ENCODE measurements at places on chromosomes 2 and 18.

DNA sequence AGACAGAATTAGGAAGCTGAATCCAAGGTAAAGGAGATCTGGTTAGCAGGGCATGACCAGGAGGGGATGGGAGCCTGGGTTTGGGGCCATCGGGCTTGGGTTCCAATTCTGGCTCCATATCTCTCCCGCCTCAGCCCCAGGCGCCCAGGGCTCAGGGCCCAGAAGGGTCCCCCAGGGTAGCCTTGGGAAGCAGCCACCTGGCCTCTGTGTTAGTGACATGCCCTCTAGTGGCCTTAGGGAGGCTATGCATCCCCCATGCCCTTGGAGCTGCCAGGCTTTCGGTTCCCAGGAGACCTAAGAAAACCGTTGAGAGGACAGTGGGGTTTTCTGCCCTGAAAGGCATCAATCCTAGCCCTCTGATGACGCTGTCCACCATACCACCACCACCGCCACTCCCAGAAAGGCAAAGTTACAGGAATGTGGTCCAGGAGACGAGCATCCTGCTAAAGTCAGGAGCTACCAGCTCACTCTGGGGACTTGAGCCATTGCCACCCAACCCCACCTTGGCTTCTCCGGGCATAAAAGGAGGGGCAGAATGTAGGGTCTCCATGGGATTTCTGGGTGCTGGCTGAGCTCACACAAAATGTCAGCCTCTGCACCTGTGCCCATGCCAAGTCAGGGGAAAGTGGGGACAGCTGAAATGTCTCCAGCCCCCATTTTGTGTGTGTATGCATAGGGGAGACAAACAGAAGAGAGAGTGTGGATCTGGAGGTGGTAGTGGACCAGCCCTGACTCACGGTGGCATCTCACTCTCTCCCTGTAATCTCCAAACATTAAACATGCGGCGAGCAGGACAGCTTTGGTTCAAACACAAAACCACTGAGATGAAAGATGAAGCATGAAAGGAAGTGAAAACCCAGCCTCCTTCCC, 56.5 kb downstream of the EMX1 start:
- peak; percentile 14 for DNase-seq

- no peak for DNase-seq
These were observed 88.1 kb upstream of the CYP26B1 start for GRCh38 chr2:72235497-72236415.

DNA sequence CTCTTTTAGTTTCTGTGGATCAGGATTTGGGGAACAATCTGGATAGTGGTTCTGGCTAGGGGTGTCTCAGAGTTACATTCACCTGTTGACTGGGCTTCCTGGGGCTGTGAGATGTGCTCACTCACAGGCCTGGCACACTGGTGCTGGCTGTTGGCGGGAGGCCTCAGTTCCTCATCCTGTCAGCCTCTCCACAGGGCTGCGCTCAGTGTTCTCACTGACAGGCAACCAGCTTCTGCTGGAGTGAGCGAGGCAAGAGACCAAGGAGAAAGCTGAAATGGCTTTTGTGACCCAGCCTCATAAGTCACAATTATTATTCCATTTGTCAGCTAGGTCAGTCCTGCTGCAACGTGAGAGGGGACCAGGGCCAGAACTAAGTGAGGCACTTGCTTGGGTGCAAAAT, 180.6 kb upstream of the GLI2 start:
- no peak for DNase-seq

DNA sequence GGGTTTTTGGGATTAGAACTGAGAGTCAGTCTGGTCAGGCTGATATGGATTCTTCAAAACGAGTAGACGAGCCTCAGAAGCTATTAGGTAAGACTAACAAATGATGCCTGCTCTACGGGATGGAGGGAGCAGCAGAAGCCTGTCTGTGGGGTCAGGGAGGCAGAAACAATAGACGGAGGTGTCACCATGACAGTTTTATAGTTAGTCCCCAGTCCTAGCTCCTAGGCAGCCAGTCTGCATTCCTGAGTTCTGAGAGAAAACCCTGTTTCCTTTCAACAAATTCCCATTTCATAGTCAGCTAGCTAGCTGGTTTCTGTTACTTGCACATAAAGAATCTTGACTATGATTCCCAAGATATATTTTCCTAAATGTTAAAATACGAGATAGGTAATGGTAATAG, 542.1 kb downstream of the PID1 start:
- no peak for DNase-seq

GRCh38 chr2:99096728-99097127, 44.8 kb upstream of the C2orf15 start:
- DNase-seq: no peak

GRCh38 chr2:162211732-162212131, 31.5 kb downstream of the FAP start:
- no peak for DNase-seq

DNA sequence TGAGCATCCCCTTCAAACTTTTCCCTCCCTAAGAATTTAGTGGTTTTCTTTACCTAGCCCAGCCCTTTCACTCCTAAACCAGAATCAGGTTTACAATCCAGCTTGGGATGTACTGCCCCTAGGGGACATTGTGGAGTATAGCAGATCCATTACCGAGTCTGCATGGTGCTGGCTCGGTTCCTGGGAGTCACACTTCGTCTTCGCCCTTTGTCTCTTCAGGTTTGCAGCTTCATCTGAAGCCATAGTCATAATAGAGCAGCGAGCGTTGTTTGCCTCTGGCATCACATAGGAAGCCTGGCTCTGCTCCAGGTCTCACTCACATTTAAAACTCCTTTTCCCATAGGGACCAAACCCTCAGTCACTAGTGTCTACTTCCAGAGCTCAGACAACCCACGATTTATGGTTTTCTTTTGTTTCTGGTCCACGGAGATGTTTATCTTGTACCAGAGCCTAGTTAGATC, 16.8 kb upstream of the LYPD6 start:
- DNase-seq: no peak

DNA sequence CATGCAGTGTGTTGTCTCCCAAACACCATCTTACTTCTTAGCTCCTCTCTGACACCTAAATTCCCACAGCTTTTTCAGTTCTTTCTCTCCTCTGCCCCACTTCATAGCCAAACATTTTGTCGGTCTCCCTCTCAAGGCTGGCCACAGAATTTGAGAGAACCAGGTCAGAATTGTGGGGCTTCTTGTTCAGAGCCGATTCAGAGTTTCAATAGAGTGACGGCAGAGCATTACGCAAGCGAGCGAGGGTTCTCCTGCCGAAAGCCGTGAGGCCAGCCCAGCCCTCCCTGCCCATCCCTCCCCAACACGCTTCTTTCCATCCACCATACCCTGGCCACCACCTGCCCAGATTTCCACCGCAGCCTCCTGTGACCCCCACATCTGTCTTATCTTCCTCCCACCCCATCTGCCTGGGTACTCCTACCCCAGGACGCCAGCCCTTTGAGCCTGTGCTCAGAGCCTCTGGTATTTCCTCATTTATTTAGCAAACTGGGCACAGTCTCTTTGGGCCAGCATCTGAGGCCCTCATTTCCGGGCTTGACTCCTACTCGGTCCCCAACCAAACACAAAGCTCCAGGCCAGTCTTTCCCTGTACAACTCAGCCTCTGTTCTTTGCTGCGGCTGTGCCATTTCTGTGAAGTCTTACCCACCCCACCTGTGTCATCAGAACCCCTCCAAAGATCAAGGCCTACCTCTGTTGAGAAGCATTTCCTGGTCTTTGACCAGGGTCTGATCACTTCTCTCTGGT, 70.0 kb upstream of the MAP4K4 start:
- DNase-seq: peak; percentile 13

- no peak for DNase-seq
These were observed 61.6 kb upstream of the RAB27B start for GRCh38 chr18:54766634-54767033.

GRCh38 chr2:8413589-8414135, 268.2 kb upstream of the ID2 start:
- no peak for DNase-seq

- peak; percentile 79 for DNase-seq
These were observed 69.3 kb downstream of the MBP start for GRCh38 chr18:77063260-77063659.

GRCh38 chr2:72891091-72891818, 4.0 kb downstream of the SPR start:
- DNase-seq: peak; percentile 21

DNA sequence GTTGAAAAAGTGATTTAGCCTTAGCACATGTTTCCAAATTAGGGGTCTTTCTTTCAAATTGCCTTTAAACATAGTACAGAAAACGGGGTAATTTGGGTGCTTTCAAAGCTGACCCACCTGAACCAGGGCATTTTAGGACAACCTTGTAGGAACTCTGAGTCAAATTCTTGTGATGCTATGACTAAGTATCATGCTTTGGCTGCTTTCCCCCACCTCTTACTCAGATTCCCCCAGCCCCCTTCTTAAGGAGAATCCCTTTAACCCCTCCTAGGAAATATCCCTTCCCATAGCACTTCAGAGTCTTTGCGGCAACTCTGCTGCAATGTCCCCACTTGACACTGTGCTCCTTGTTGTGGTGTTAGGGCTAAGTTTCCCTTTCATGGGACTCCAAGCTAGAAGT, 18.6 kb upstream of the KLF7 start:
- no peak for DNase-seq

DNA sequence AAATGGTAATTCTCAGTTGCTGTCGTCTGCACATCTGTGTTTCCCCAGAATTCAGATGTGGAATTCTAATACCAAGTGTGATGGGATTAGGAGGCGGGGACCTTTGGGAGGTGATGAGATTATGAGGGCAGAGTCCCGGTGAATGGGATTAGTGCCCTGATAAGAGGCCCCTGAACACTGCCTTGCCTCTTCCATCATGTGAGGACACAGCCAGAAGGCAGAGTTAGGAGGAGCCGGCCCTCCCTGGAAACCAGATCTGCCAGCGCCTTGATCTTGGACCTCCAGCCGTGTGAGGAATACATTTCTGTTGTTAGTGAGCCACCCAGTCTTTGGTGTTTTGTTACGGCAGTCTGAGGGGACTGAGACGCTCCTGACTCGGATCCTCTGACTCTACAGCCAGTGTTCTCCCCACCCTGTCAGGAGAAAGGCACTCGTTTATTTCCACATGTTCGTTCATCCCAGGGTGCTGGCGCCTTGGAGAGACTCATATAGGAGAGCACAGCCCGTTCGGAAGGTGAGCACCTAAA, 395.0 kb downstream of the ZNF516 start:
- no peak for DNase-seq

DNA sequence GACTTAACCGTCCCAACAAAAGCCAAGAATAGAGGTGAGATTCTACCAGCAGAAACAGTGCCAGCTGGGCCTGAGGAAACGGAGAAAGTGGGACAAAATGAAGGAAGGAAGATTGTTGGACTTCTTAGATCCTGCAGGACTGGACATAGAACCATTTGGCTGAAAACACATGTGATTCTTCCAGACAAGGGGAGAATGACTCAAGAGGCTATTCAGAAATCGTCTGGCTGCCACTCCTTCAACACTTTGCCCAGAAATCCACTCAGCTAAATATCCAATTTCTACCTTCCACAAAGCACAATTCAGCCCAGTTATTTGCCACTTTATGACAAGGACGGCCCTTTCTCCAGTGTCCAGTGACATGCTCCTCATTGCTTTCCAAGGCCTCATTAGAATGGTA, 61.6 kb downstream of the SNORC start:
- DNase-seq: no peak

GRCh38 chr2:152613235-152613634, 104.0 kb downstream of the PRPF40A start:
- no peak for DNase-seq

DNA sequence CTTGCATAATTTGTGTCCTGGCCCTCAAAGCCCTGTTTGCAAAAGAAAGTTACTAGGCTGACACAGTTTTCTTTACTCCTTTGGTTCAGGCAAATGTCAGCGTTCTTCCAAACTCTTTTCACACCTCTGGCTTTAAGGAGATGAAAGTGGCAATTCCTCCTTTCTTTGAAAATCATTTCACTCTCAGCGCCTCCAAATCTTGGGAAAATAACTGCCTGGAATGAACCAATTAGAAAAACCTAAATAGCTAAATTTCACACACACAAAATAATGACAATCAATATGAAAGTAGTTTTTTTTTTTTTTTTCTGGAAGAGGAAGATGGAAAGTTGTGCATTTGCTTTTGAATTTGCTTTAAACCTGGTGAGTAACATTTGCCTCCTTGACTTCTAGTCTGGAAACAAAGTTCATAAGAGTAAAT, 1.7 kb downstream of the MEIS1 start:
- no peak for DNase-seq

DNA sequence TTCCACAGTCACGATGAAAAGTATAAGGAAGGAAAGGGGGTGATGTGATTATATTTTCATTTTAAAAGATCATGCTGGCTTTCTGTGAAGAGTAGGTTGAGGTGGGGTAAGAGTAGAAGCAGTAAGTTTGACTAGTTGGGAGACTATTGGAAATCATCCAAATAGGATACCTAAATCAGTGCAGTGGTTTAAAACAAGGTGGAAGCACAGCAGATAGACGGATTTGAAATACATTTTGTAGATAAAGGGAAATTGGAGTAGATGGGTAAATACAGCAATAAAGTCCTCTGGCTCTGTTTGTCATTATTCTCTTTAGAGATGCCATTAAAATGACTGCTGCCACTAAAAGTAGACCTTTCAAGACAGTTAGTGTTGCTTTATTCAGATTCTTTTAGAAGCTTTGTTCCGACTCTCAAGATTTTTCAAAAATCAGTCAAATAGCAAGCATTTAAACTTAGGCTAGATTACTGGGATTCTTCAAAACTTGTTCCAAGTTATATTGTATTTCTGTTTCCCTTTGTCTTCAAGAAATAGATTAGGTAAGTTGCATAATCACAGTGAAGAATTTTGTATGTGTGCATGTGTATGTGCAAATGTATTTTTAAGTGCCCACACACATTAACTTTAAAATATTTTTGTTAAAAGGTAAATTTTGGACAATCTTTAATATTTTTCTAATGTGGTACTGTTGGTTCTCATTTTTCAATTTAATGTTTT, 61.7 kb upstream of the DTNA start:
- DNase-seq: no peak

DNA sequence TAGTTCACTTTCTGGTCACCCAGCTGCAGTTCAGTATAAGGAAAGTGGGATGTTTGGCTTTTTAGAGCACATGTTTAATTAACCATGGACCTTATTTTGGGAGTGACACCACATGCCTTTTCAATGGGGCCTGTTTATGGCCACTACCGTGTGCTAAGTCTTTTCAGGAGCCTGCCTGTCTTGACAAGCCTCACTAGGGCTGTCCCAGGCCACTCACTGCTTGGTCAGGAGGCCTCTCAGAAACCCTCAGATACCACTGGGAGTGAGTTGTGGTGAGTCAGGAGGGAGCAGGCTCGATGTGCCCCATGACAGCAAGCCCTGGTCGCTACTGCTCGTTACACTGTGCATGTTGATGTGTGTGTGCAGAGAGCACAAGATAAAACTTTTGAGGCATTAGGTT, 123.0 kb downstream of the MAP4K4 start:
- no peak for DNase-seq

GRCh38 chr2:108222261-108222660, 17.5 kb upstream of the SULT1C3 start:
- no peak for DNase-seq
